ENCODE measurements at places on chromosomes 2 and 18. TPM values are rescaled to one million over a fixed set of nuclear protein-coding genes. Genes with fewer than 3 reads are reported as not detected.

GRCh38 chr18:49862656-49863385 is 49.5 kb upstream of the ACAA2 start:
- H3K4me3 ChIP-seq, result no peak overlapping the region
- no peak for DNase-seq
- peaks cover 10% of the 10 kb centered on the region for H3K4me1 ChIP-seq
- peaks cover 3% of the 10 kb centered on the region for H3K36me3 ChIP-seq
- H3K27me3 ChIP-seq, result no peaks in the 10 kb centered on the region

The NAT8 gene
- total RNA-seq, result not detected

The IKZF2 gene
- total RNA-seq, result 4.2 TPM

DNA sequence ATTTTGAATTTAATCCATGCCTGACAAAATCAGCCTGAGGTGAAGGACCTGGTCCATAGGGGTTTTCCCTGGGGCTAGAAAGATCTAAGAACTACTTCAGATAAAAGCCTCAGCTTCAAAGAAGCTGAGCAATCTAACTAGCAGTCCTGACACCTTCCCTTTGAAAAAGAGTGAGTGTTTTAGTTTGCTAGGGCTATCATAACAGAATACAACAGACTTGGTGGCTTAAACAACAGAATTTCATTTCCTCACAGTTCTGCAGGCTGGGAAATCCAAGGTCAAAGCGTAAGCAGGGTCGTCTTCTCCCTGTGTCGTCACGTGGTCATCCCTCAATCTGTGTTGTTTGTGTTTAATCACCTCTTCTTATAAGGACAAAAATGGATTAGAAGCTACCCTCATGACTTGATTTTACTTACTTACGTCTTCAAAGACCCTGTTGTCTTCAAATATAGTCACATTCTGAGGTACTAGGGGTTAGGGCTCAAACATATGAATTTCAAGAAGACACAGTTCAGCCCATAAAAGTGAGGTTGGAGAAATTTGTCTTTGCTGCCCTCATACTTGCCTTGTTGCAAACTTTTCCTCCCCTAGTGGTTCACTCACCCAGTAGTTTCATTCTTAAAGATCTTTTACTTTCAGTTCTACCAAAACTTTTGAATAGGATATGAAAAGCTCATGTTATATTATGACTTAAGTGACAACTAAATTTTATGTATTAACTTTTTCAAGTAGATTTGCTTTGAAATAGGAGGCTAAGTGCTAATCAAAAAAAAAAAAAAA is 673.8 kb downstream of the ARHGAP15 start:
- peaks cover 19% of the 10 kb centered on the region for H3K4me1 ChIP-seq
- peaks cover 3% of the 10 kb centered on the region for H3K36me3 ChIP-seq
- DNase-seq, result no peak
- H3K27me3 ChIP-seq, result no peaks in the 10 kb centered on the region
- H3K27ac ChIP-seq, result no peak overlapping the region
- no peak overlapping the region for H3K4me3 ChIP-seq

- H3K36me3 ChIP-seq, result peaks cover 11% of the 10 kb centered on the region
- no peak overlapping the region for H3K27ac ChIP-seq
- DNase-seq, result no peak
Measured at GRCh38 chr18:79575891-79576685, 103.5 kb upstream of the CTDP1 start.

- H3K27ac ChIP-seq, result no peak overlapping the region
- H3K4me3 ChIP-seq, result no peak overlapping the region
- no peaks in the 10 kb centered on the region for H3K36me3 ChIP-seq
- peaks cover 5% of the 10 kb centered on the region for H3K4me1 ChIP-seq
Measured at GRCh38 chr2:24586955-24587354, 95.9 kb downstream of the NCOA1 start.

- no peak overlapping the region for H3K27ac ChIP-seq
- no peak for DNase-seq
- peaks cover 11% of the 10 kb centered on the region for H3K27me3 ChIP-seq
- H3K36me3 ChIP-seq, result no peaks in the 10 kb centered on the region
- peak overlapping the region; percentile 98 for H3K4me3 ChIP-seq
Measured at GRCh38 chr2:167294776-167295140, 406.5 kb downstream of the XIRP2 start.

DNA sequence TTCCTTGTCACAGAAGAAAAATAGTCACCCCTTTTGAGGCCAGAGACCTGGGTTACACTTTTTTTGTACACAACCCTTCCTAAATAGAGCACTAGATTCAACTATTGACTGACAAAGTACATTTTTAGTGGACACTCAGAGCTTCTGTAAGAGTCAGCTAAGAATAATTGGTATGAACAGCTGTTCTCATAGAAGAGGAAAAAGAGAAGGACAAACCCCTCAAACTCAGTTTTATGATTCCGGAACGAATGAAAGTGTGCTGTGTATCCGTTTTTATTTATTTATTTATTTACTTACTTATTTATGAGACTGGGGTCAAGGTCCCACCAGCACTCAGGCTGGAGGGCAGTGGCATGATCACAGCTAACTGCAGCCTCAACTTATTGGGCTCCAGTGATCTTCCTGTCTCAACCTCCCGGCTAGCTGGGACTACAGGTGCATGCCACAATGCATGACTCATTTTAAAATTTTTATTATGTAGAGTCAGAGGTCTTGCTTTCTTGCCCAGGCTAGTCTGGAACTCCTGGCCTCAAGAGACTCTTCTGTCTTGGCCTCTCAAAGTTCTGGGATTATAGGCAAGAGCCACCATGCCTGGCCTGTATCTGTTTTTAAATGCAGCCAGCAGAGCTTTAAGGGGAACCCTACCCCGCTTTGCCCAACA is 36.0 kb upstream of the FZD5 start:
- no peak for DNase-seq
- no peak overlapping the region for H3K4me3 ChIP-seq
- peaks cover 55% of the 10 kb centered on the region for H3K4me1 ChIP-seq
- no peak overlapping the region for H3K27ac ChIP-seq
- H3K36me3 ChIP-seq, result no peaks in the 10 kb centered on the region

- peaks cover 43% of the 10 kb centered on the region for H3K27me3 ChIP-seq
- no peak overlapping the region for H3K27ac ChIP-seq
- no peak overlapping the region for H3K4me3 ChIP-seq
- no peak for DNase-seq
Measured at GRCh38 chr2:172177996-172178395, 75.3 kb upstream of the DLX2 start.

GRCh38 chr2:43051338-43051737 is 175.1 kb downstream of the ZFP36L2 start:
- no peak for DNase-seq
- peaks cover 18% of the 10 kb centered on the region for H3K4me1 ChIP-seq
- H3K27me3 ChIP-seq, result no peaks in the 10 kb centered on the region
- no peak overlapping the region for H3K4me3 ChIP-seq
- H3K27ac ChIP-seq, result no peak overlapping the region
- H3K36me3 ChIP-seq, result no peaks in the 10 kb centered on the region

GRCh38 chr2:232687382-232688160 is 9.6 kb upstream of the GIGYF2 start:
- no peaks in the 10 kb centered on the region for H3K27me3 ChIP-seq
- no peak overlapping the region for H3K27ac ChIP-seq
- no peaks in the 10 kb centered on the region for H3K4me1 ChIP-seq
- H3K4me3 ChIP-seq, result no peak overlapping the region

The CYP20A1 gene
- total RNA-seq, result 17.4 TPM

DNA sequence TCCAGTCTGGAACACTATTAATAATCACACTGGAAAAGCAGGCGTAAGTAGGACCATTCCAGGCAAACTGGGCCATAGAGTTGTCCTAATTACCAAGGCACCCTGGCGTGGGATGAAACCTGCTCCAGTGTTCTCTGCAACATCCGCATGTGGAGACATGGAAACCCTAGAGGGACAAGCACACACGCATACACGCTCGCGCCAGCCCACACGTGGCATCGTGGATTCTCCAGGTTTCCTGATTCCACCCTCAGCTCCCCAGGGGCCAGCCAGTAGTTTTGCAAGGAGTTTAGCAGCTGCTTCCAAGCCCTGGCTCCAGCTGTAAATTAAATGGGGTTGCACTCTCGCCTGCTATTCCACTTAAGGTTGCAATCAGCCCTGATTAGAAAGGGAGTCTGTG is 127.7 kb downstream of the DYSF start:
- 0 out of 2 replicates have a peak, but pooled peaks cover under 1% of the 10 kb centered on the region for H3K36me3 ChIP-seq
- no peak overlapping the region for H3K27ac ChIP-seq
- no peaks in the 10 kb centered on the region for H3K27me3 ChIP-seq

The TSPYL6 gene
- not detected for total RNA-seq

The KRTCAP3 gene
- total RNA-seq, result 41.9 TPM

DNA sequence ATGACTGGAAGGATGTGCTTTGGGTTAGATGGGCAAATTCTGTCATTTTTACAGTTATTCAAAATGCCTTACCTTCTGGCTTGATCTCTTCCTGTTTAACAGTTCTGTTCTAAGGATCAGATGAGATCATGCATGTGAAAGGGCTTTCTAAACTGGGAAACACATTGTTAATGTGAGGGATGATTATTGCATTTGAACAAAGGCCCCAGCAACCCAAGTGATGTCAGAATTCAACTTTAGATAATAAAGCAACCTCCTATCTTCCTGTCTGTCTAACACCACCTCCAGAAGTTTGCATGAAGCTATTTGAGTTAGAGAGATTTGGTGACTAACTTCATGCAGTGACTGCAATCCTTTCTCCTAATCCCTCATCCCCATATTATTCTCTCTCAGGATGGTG is 77.8 kb upstream of the B3GNT2 start:
- H3K4me3 ChIP-seq, result no peak overlapping the region
- H3K27ac ChIP-seq, result no peak overlapping the region
- H3K27me3 ChIP-seq, result no peaks in the 10 kb centered on the region

The POTEJ gene
- total RNA-seq, result not detected

GRCh38 chr2:173978447-173978846 is 13.3 kb upstream of the SP3 start:
- H3K4me3 ChIP-seq, result no peak overlapping the region
- H3K4me1 ChIP-seq, result peaks cover 11% of the 10 kb centered on the region
- H3K27me3 ChIP-seq, result no peaks in the 10 kb centered on the region
- DNase-seq, result no peak
- H3K27ac ChIP-seq, result no peak overlapping the region
- no peaks in the 10 kb centered on the region for H3K36me3 ChIP-seq

The SPEG gene
- total RNA-seq, result 57.8 TPM

The POTEI gene
- total RNA-seq, result 3.2 TPM

DNA sequence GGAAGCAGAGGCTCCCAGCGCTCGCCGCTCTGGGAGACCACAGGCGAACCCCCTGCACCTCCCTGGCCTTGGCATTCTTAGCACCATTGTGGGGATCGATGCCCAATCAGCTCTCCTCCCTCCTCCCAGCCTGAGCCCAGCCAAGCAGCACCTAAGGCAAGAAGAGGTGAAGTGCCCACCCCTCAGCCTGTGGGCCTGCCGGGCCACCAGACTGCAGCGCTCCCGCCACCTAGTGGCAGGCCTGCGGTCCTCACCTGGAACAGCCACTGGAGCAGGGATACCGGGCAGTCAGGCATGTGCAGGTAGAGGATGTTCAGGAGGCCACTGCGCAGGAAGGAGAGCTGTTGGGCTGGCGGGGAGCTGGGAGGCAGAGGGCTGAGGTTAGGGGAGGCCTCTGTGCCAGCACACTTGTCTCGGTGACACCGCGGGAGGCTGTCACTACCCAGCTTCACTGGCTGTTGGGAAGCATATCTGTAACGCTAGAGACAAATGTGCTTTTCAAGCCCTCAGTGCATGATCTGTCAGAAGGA is 35.2 kb downstream of the FAM178B start:
- no peak overlapping the region for H3K27ac ChIP-seq
- peaks cover 11% of the 10 kb centered on the region for H3K4me1 ChIP-seq
- peak; percentile 91 for DNase-seq
- peaks cover 3% of the 10 kb centered on the region for H3K27me3 ChIP-seq

The GPR35 gene
- 0.22 TPM for total RNA-seq

DNA sequence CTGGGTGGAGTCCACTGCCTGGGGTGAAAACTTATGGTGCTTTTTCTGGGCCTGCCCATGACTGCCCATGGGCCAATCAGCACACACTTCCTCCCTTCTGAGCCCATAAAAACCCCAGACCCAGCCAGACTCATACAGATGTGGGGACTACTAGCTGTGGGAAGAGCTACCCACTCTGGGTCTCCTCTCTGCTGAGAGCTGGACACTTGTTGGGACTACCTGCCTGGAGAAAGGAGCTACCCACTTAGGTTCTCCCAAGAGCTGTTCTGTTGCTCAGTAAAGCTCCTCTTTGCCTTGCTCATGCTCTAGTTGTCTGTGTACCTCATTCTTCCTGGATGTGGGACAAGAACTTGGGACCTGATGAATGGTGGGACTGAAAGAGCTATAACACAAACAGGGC is 119.6 kb upstream of the SLC38A11 start:
- peaks cover 18% of the 10 kb centered on the region for H3K4me1 ChIP-seq
- no peaks in the 10 kb centered on the region for H3K27me3 ChIP-seq
- no peak for DNase-seq
- no peak overlapping the region for H3K4me3 ChIP-seq
- H3K36me3 ChIP-seq, result peaks cover 8% of the 10 kb centered on the region
